ENCODE measurements at places on chromosomes 5 and 9.

DNA sequence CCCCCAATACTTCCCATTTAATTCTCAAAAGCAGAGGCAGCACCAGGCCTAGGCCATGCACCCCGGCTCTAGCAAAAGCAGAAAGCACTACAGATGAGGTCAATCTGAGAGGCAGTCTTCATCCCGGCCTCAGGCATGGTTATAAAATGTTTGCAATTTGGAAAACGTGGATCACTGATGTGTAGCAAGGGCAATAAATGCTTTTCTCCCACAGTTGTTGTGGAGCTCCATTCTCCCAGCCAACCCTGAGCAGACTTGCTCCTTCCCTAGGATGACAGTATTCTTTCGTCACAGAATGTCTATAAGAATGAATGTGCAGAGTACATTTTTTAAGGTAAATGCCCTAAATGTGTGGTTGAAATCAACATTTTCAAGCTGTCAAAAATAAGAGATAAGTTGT is 157.3 kb upstream of the DAPK1 start:
- DNase-seq = no peak

GRCh38 chr5:34043099-34043876 is at the start of gene C1QTNF3:
Gene C1QTNF3, minus strand, starts transcription at chr5:34043213. Its CDS starts 88 bp downstream, at chr5:34043125.
- DNase-seq = no peak

- no peak for DNase-seq
These were observed 57.0 kb downstream of the GOLM1 start for GRCh38 chr9:86042199-86042978.

DNA sequence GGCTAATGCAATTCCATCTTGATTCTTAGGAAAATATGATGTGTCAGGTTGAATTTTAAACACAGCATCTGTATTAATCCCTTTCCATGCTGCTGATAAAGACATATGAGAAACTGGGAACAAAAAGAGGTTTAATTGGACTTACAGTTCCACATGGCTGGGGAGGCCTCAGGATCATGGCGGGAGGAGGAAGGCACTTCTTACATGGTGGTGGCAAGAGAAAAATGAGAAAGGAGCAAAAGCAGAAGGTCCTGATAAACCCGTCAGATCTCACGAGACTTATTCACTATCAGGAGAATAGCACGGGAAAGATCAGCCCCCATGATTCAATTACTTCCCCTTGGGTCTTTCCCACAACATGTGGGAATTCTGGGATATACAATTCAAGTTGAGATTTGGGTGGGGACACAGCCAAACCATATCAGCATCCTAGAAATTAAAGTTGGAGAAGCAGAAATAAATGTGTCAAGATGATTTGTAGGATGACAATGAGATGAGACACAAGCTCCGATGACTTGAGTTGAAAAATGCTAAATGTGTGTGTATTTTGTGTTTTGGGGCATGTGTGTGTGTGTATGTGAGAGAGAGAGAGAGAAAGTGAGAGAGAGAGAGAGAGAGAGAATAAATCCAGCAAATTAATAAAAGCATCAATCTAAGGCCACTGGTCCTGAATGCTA is 48.5 kb upstream of the ANKRD55 start:
- DNase-seq = no peak

- no peak for DNase-seq
These were observed 340.5 kb downstream of the ARHGEF28 start for GRCh38 chr5:73966451-73966850.

DNA sequence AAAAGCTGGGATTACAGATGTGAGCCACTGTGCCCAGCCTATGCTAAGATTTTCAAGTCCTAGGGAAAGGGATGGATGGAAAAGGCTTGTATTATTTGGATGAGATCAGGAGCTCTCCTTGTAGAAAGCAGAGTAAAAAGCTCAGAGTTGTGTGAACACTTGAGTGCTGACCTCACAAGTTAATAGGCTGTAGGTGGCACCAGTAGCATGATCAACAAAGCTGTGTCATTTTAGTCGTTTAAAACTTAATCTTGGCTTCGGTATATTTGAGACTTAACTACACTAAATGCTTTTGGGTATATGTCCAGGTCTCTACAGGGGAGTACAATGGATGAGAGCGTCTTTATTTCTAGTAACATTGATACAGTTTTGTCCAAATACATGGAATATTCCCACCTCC is 264.2 kb downstream of the TMEM38B start:
- no peak for DNase-seq

DNA sequence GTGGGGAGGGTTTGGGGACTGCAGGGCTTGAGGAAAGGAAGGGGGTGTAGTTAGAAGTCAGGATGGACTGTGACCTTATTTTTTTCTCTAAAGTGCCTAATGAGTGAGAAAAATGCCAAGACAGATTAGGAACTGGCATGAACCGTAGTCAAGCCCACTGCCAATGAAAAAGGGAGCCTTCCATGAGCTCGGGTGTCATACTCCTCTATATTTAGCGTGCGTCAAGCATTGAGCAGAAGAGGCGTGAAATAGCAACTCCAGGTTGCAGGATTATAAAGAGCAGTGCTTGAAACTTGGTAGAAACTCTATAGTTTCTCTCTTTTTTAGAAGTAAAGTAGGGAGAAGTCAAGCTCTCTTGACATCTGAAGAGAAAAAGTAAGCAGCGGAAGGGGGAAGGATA is 1.8 kb downstream of the SGCD start:
- DNase-seq = no peak

GRCh38 chr9:14365670-14366069 is 51.7 kb upstream of the NFIB start:
- no peak for DNase-seq

DNA sequence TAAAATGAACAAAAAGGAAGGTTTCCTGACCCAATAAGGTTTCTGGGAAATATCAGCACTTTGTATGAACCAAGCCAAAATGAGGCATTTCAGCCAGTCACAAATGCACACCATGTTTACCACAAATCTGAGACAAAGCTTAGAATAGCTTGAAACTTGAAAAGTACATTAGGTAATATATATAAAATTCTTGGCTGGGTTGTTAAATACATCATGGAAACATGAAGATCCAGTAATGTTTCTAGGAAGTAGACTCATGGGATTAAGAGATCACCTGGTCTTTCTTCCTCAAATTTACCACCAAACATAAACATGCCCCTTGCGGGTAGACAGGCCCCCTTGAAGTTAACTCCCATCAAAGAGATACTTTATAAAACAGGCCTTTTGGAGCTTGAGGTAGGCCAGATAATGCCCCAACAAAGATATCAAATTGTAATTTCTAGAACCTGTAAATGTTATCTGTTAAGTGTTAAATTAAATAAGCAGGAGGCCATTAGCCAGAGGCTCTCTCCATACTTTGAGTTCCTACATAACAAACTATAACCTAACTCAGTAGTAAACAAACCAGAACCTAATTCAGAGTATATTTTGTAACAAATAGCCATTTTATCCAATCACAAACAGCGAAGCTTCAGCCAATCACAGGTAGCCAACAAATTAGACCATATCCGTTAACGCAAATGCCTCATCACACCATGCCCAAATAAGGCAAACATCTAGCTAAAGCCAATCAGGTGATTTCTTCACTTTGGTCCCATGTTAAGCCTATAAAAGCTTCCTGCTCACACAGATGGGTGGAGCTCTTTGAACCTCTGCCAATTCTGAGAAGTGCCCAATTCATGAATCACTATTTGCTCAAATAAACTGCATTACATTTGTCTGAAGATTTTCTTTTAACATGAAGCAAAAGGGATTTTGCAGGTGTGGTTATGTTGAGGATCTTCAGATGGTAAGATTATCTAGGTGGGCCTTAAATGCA is 127.9 kb upstream of the TARS1 start:
- no peak for DNase-seq

GRCh38 chr5:151459680-151460324 is 12.4 kb downstream of the SLC36A1 start:
- no peak for DNase-seq

DNA sequence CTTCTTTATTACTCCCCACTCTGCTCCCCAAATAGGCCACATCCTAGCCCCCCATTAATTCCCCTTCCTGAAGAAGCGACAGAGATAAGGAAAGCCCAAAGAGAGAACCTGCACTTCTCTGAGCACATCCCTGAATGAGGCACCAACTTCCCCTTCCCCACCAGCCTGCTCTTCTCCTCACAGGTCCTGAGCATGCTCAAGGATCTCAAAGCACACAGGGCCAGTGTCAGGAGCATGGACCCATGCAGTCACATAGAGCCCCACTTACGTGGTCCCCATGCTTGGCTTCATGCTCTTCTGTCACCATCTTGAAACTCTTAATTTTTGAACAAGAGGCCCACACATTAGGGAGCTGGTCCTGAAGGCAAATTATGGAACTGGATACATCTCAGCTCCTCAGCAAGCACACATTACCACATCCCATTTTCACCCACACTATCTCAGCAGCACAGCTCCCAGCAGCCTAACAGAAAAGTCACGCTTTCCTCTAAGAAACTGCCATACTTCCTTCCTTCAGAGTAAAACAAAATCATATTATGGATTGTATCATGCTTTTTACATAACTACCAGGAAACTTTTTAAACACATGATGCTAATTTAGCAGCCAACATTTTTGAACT is 99.8 kb downstream of the NFIB start:
- DNase-seq = no peak

- DNase-seq = no peak
These were observed 53.4 kb upstream of the SUB1 start for GRCh38 chr5:32531885-32532520.

DNA sequence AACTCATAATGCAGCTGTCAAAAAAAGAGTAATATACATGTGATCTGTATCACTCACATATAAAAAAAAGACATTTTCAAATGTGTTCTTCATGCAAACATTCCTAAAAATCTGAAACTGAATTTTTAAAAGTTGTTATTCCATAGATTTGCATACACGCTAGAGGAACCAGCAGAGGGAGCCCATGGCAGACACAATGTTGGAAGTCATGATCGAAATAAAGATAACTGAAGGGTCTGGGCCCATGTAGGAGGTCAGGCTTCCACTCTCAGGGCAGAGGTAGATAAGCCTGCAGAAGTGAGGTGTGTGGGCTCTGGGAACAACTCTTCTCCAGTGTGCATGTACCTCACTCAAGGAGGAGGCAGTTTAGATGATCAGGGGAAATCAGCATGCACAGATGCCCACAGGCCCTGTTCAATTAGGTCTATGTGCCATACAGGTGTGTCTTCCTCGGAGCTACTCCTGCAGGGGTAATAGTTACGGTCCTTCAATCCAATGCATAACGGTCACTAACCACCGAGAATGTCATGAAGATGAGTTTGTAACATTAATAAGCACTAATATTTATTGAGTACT is 208.6 kb downstream of the EPB41L4A start:
- peak; percentile 7 for DNase-seq

GRCh38 chr9:126838895-126839294 is 21.5 kb upstream of the ZBTB34 start:
- DNase-seq = peak; percentile 54

- DNase-seq = no peak
These were observed 236.2 kb upstream of the WWC1 start for GRCh38 chr5:168055141-168055683.

DNA sequence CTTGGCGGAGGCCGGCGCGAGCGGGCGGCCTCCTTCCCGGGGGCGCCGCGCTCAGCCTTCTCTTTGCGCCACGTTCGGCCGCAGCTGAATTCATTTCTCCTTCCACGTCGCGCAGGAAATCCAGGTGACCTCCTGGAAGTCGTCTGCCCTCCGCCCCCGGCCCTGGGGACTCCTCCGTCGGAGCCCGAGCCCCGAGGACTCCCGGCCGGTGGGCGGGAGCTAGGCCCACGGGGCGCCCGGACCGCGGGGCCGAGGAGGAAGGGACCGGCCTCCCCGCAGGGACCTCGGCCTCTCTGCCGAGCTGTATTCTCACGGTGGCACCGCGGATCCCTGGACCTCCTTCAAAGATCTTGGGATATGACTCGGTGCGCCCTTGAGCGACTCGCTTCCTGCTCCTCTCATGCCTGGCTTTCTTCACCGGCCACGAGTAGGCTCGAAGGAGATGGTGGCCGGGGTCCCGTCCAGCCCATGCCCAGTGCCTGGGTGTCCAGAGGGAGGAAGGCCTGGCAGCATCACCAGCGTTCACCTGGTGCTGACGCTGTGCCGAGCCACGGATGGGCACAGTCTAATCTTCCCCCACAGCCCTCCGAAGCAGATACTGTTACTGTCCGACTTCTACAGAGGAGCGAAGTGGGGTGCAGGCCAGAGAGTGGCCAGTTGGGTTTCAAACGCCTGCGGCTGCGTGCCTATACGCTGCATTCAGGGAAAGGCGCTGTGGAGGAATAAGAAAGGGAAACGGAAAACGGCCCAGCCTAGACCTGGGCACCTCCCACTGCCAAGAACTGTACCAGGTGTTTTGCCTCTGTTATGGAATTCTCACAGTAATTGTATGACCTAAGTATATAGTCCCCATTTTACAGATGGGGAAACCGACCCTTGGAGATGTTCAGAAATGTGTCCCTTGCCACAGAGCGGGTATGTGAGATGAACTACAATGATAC is 47.3 kb downstream of the PAX5 start:
- DNase-seq = no peak

- DNase-seq = no peak
These were observed 185.6 kb downstream of the TRPM3 start for GRCh38 chr9:70935856-70936255.

DNA sequence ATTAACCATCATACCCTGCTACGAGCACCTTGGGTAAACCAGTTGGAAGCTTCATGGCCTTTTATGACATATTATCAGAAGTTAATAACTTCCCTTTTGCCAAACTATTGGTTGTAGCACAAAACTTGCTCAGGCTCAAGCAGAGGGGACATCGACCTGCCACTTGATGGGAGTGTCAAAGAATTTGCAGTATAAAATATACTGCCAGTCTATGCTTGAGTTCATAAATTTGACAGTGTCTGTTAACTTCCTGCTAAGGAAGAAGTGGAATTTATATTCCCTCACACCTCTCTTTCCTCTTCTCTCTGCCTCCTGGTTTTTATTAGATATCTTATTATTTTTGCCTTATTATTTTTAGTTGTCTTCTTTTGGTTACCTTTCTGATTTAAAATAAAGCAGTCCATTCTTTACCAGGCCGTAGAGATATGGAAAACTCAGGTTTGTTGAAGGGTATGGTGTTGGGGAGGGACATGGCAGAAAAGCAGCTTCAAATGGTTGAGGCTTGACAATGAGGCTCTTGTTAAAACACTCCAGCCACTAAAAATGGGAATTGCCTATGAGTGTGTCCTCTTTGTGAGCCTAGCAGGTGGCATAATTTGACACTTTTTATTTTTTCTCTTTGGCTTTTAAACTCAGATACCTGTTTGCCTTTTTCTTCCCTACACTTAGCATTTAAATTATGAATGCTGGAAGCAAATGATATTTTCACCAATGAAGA is 298.0 kb downstream of the DOCK8 start:
- DNase-seq = no peak

GRCh38 chr5:177529247-177530203 is 12.8 kb upstream of the DDX41 start:
- DNase-seq = no peak

- no peak for DNase-seq
These were observed 7.2 kb upstream of the ABLIM3 start for GRCh38 chr5:149133795-149134777.

All from hippocampal formation (tissue), 2 donors.